Midbrain (tissue), 1 donor: ENCODE measurements at places on chromosomes 12 and 14.

GRCh38 chr14:35822501-35822900 is 3.6 kb upstream of the BRMS1L start:
- DNase-seq: no peak

- DNase-seq: no peak
Observed at GRCh38 chr14:76015668-76016067, 30.1 kb downstream of the IFT43 start.

- DNase-seq: no peak
Observed at GRCh38 chr14:45156067-45156466, 20.3 kb downstream of the FANCM start.

DNA sequence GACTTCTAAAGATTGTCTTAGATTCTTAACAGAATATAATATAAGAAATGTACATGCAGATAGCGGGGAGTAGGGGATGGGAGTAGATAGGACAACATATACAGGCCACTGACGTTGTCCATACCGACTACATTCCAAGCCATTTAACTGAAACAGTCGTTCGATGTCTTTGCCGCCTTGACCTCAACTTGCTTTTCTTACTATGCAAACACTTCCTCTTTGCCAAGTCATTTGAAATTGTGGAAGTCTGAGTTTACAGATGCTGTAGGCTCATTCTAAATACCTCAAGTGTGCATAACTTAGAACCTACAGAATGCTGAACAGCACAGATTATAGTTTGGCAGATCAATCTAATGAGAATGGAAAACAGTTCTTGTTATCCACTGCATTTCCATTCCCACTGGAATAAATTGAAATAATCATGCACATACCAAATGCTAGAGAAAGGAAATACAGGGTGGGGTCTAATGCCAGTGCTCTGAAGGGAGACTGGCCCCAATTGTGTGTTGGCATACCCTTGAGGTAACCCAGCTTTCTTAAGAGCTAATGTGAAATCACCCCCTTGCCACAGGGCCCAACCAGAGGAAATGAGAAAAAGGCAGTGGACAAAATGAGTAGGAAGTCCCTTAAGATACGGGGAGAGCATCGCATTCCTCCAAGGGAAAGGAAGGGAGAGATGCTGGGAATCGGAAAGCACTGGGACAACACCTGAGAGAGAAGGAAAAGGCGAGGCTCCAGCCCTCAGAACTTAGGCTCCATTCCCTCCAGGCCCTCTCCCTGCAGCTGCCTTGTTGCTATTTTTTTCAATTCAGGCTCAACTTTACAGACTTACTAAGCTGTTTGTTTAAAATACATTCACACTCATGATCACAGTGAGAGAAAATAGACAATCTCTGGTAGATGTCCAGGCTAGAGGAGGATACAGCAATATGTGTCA is 380.9 kb upstream of the TMTC1 start:
- DNase-seq: no peak

DNA sequence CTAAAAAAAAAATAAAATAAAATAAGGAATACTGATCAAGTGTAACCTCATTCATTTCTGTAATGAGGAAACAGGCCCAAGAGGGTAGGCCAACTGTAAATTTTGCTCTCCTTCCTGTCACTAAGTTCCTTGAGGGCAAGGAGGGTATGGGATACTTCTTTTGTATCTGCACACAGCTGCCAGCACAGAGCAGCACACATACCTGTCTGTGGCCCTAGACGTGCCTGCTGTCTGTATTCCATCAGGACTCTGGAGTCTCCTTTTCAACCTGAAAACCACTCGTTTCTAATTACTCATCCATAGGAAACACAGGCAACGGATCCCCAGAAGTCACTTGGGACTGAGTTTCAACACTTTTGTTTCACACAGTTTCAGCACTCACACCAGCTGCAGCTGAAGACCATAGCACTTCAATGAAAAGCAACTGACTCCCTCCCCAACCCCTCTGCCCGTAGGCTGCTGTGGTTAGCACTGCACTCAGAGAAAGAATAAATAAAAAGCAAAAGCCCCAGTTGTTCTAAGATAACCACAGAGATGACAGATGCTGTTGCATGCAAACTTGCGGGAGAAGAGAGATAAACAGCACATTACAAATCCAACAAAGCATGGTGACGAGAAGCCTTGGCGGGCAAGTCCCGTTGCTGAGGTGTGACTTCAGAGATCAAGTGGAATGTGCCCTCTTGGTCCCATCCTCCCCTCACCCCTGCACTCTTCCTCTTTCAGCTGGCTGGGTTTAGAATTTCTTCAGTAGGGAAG is 24.9 kb downstream of the CRACR2A start:
- DNase-seq: no peak

GRCh38 chr12:87381742-87382141 is 647.5 kb downstream of the C12orf50 start:
- no peak for DNase-seq

- no peak for DNase-seq
Observed at GRCh38 chr12:42792265-42792664, 202.7 kb upstream of the PRICKLE1 start.

DNA sequence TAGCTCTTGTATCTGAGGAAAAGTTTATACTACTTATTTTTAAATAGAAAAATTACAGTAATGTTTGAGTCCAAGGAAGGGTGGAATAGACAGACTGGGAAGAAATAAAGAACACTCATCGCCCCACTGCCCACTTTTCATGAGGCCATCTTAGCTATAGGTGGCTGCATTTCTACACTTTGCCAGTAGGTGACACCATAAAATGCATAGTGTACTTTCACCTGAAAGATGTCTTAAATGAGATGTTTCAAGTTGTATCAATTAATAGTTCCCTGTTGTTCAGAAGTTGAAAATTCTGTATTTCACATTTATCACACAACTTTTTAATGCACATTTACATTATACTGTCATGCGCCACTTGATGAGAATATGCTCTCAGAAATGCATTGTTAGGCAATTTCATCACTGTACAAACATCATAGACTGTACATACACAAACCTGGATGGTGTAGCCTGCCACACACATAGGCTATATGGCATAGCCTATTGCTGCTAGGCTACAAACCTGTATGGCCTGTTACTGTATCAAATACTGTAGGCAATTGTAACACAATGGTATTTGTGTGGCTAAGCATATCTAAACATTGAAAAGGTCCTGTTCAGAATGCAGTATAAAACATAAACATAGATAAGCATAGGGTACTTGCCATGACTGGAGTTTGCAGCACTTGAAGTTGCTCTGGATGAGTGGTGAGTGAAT is 27.6 kb downstream of the PMCH start:
- peak; percentile 5 for DNase-seq

DNA sequence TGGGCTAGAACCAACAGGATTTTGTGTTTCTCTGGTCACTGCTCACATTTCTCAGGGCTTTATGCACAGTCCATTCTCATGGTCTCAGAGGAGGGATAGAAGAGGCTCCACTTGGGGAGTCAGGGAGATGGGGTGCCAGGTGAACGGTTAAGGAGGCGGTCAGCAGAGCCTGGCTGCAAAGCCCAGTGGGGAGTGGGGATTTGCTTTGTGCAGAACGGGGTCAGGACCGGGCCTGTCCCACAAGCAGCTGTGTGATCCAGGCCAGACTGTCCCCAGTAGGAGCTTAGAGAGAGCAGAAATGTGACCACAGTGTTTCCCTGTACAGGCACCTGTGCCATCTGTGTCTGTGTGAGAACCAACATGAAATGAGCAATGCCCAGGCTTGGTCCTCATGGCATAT is 4.1 kb downstream of the CMTM5 start:
- no peak for DNase-seq

DNA sequence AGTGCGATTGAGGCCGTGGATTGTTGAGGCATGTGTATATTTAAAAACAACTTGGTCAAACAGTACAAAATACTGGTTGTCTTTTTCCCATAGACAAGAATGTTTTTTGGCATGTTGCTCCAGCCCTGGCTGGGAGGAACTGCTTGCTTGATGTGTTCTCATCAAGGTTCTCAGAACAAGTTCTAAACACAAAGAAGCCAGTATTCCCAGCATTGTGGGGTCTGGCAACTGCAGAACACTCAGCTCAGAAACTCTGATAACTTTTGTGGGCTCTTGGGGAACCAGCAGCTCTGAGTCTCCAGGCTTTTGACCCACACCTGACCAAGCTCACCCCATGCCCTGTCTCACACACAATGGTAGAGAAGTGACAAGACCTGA is 27.1 kb upstream of the DICER1 start:
- no peak for DNase-seq

GRCh38 chr12:57012600-57013465 is 3.5 kb downstream of the TAC3 start:
- DNase-seq: no peak

GRCh38 chr14:106179761-106180160 is 653.4 kb downstream of the TMEM121 start:
- DNase-seq: no peak

DNA sequence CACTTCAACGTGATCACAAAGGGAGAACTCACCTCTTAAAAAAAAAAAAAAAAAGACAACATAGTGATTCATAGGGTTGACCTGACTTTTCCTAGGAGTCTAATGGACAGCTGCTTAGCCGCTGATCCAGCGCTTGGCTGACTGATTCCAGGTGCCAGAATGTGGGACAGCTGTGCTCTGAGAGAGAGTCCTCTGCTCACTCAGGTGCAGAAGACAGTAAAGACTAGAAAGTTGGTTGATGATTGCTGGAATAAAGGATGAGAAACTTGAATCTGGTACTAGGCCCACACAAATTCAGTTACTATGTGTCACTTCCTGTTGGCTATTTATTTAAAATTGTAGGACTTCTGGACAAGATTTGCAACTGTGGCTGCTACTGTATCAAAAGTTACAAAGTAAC is 229.4 kb downstream of the CHST11 start:
- no peak for DNase-seq

DNA sequence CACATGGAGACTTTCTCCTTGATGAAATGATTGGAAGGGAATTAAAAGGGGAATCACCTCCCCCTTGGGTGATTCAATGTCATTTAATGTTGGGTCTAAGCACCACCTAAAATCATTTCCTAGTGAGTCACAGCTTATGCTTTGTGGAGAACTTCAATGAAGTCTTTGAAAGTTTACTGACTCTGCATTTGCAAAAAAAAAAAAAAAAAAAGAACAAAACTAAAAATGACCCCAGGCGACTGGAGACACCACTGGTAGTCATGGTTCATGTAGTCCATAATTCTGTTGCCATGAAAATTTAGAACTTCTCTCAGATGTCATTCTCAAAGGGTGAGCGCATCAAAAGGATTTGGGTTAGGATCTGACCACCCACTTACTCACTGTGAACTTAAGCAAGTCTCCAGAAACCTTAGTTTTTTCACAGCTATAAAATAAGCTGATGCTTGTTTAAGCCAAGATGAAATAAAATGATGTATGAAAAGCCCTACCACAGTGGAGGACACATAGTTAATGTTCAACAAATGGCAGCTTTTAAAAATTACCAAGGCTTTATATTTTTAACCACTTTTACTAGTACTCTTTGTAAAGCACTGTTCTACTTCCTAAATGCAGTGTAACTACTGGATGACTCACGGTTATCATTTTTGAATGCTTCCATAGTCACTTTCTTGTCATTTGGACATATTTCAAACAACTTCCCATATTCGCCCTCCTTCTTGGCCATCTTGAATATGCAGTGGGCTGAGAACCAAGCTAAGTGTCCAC is 18.1 kb upstream of the KSR2 start:
- no peak for DNase-seq

GRCh38 chr12:25189656-25190055 is 5.3 kb downstream of the DNAI7 start:
- DNase-seq: no peak

- no peak for DNase-seq
Observed at GRCh38 chr12:76518699-76519098, 40.9 kb downstream of the OSBPL8 start.
